ENCODE measurements at places on chromosomes 12 and 14.

DNA sequence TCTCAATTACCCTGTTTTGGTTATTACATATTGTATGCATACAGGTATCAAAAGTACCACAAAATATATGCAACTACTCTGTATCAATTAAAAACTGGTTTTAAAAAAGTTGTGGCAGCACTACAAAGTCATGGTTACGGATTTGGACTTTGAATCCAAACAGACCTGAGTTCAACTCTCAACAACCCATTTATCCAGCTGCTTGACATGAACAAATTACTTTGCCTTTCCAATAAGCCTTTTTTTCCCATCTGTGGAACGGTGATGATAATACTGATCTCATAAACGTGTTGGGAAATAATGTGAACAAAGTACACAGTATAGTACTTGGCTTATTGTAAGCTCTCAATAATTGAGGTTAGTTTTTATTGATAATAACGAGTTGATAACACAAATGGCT lies 85.0 kb downstream of the MNAT1 start:
- DNase-seq: no peak

DNA sequence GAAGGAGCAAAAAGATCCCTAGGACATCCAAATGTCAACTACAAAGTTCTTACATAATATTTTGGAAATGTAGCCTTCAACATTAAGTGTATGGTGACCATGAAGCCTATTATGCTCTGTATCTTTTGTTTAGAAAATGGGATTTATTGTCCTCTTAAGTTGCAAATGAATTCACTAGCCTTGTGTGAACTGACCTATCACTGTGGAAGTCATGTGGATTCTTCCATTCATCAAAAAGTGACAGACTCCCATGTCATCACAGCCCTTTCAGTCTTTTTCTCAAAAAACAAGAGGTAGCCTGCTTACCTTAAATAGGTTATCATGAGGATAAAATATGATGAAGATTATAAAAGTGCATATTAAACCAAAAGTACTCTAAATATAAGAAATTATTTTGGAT lies 179.9 kb downstream of the GRIP1 start:
- no peak for DNase-seq

DNA sequence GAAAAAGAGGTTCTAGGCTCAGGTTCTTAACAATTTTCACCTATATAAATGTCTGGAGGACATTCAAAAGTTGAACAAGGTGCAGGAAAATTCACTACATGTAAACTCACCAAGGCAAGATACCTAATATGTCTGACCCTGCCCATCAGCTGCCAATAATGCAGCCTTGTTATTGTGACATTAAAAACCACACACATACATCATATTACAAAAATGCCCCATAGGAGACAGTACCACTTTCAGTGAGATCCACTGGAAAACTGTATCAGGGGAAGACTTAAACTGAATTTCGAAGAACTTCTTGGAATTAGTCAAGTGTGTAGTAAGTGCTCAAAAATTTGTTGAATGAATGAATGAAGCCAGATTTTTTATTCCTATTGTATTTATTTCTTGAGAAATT lies 83.1 kb downstream of the KICS2 start:
- DNase-seq: no peak

DNA sequence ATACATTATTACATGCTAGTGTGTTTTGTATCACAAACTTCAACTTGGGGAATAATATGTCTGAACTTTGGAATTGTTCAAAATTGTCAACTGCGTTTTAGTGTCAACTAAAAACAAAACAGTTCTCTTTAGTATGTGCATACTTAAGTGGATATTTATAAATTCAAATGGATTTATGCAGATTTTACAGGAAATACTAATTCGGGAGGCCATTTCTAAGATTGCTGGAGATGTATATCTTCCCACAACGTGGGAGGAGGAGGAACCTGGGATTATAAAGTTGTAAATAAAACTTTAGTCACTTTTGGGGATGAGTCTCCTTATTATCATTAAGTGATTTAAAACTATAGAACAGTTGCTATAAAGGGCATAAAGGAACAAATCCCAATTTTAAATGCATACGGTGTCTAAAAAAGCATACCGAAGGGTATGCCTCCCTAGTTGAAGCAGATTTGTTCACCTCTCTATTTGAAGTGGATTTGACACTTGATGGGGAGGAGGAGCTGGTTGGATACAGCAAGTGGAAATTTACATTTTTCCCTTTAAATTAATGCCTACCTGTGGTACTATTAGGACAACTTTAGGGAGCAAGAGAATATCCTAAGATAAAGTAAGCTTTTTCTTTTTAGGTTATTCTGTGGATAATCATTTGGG lies 2.7 kb downstream of the PDE3A start:
- no peak for DNase-seq

DNA sequence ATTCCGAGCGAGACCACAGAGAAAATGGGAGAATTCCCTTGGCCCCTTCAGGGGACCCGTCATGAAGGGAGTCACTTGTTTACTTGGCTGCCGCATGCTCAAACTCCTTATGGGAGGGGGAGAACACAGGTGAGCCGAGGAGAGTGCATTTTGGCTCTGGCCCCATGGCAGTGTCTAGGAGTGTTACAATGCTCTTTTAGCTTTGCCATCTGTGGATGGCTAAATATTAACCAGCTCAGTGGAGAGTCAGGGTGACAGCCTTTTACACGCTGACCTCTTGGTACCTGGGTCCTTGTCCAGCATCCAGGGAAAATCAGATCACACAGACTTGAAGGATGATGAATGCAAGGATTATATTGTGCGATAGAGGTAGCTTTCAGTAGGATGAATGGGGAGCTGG lies 146.4 kb upstream of the ATXN7L3B start:
- DNase-seq: no peak

GRCh38 chr14:101151226-101151926 lies 247.9 kb upstream of the RTL1 start:
- no peak for DNase-seq

GRCh38 chr14:22464422-22465142 lies 124.4 kb downstream of the DAD1 start:
- DNase-seq: no peak

DNA sequence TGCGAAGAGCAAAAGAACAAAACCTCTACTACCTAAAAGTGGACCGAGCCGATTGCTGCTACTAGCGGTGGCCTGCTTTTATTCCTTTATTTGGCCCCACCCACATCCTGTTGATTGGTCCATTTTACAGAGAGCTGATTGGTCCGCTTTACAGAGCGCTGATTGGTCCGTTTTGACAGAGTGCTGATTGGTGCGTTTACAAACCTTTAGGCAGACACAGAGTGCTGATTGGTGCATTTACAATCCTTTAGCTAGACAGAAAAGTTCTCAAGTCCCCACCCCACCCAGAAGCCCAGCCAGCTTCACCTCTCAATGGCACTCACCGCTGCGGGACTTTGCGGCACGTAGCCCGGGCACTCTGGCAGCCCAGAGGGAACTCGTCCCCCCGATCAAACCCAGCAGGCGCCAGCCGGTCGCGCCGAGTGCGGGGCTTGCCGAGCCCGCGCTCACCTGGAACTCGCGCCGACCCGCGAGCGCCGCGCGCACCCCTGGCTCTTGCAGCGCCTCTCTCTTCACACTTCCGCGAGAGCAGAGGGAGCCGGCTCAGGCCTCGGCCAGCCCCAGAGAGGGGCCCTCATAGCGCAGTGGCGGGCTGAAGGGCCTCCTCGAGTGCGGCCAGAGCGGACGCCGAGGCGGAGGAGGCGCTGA lies 8.7 kb upstream of the FGD4 start:
- no peak for DNase-seq

- no peak for DNase-seq
Observed at GRCh38 chr12:5969974-5970690, 25.1 kb upstream of the ANO2 start.

GRCh38 chr12:19597167-19598026 lies 158.1 kb downstream of the AEBP2 start:
- DNase-seq: no peak

GRCh38 chr12:6970096-6970527 lies 352 bp downstream of the PHB2 start:
- DNase-seq: no peak

DNA sequence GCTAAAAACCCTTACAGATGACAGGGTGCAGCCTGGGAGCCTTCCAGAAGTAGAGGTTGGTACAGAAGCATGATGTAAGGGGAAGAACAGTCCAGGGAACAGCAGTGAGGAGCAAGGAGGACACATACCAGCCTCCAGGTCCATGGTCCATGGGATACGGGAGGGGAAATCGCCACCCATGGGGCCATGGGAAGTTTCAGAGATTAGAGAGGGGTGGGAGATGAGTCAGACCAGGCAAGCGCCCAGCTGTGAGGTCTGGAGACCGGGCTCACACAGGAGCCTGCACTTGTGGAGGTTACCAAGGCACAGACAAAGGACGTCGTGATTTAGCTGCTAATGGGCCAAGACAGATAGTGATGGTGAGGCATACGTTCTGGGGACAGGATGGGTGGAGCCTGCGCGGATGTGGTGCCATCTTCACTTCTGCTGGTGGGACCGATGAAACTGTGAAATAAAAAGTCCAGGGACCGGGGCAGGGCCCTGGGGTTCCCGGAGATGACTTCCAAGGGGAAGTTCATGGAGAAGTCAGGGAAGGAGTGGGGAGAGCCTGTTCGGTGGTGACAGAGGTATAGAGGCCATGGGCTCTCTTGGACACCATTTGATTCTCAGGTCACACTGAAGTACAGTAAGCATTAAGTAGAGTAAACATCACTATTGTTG lies 17.7 kb upstream of the LRP1-AS start:
- no peak for DNase-seq

DNA sequence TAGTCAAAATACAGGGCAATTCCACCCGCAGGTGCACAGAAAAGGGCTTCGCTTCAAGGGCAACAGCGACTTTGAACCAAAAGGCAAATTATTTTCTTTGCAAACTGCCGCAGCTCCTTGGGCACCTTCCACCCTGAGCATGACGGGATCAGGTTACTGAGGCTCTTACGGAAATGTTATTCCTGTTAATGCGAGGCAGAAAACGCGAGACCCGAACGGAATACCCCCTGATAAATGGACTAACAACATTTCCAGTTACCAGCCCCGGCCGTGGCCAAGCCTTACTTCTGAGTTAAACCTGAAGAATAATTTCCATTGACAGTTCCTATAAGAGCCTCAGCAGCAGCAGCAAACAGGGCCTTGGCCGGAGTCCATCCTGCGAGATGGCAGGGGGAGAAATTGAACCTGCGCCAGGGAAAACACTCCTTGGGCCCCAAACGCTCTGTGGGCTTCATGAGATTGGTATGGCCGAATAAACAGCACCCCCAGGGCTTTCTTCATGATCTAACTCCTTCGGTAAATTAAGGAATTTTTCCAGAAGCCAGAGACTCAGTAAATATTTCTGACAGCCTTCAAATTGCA lies 70.0 kb upstream of the DICER1 start:
- DNase-seq: no peak

DNA sequence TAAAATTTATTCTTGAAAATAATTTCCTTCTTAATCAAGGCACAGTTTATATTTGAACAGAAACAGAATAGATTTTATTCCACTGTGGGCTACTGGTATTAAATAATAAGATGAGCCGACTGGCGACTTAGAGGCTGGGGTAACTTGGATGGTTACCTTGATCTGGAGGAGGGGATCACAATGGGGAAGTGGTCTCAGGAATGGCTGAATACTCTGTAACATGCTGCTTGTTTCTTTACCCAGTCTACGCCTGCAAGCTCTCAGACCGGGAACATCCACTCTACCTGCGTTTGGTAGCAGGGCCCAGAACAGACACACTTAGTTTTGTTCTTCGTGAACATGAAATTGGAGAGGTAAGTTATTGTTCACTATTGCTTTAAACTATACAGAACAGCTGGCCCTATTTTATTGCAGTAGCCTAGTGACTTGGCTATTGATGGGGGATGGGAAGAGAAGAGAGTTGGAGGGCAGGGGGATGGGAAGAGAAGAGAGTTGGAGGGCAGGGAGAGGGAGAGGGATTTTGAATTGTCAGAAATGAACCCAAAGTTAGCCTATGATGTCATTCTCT lies 67.9 kb downstream of the GNS start:
- no peak for DNase-seq
